LNCaP clone FGC (cell line): ENCODE measurements at places on chromosomes 12 and 14.

DNA sequence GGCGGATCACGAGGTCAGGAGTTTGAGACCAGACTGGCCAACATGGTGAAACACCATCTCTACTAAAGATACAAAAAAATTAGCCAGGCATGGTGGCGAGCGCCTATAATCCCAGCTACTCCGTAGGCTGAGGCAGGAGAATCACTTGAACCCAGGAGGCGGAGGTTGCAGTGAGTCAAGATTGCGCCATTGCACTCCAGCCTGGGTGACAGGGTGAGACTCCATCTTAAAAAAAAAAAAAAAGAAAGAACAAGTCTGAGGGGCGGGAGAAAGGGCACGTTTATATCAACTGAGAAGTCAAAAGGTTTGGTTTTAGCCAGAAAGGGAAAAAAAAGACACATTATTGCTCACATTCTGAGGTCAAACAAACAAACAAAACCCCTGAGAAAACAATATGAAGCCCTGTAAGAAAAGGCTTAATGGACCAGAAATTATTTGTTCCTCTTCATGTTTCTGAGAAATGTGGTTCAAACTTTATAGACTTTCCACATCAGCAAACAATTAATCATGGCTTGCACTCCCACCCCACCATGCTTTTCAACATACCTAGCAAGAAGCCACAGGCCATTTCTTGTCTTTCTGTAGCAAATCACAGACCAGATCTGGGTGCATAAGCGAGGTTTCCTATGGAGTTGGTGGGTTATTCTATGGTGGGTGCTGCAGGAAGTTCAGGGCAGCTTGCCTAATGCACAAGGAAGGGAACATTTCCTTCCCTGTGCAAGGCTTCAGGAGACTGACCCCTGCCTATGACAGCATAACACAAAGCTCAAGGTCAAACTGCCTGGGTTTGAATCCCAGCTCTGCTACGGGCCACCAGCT is 80.1 kb downstream of the SSPN start:
- DNase-seq: no peak

GRCh38 chr12:27852742-27853141 is 72.7 kb upstream of the MANSC4 start:
- no peak for DNase-seq

GRCh38 chr12:41418586-41418985 is 230.5 kb downstream of the PDZRN4 start:
- DNase-seq: no peak

- no peak for DNase-seq
These were observed 22.3 kb downstream of the NOS1 start for GRCh38 chr12:117339104-117339503.

DNA sequence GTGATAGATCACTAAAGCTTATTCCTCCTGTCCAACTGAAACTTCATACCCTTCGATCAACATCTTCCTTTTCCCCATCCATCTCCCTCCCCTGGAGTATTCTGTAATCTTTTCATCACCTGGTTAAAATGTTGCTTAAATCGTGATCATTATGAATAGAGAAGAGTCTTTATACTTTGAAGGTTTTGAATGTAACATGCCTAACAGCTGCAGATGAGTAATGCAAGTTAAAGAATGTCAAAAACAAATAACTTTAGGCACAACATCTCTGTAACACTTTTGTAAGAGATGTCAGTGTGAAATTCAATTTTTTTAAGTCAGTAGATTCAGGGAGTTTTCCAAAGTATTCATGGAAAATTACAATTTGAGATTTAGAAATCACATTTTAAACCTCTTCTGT is 25.0 kb downstream of the RXYLT1 start:
- DNase-seq: no peak

- no peak for DNase-seq
These were observed 20.4 kb downstream of the DLK1 start for GRCh38 chr14:100747021-100747586.

DNA sequence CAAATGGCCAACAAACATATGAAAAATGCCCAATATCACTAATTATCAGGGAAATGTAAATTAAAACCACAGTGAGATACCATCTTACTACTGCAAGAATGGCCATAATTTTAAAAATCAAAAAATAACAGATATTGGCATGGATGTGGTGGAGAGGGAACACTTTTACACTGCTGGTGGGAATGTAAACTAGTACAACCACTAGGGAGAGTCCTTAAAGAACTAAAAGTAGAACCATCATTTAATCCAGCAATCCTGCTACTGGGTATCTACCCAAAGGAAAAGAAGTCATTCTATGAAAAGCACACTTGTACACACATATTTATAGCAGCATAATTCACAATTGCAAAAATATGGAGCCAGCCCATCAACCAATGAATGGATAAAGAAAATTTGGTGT is 459.7 kb downstream of the GXYLT1 start:
- no peak for DNase-seq

DNA sequence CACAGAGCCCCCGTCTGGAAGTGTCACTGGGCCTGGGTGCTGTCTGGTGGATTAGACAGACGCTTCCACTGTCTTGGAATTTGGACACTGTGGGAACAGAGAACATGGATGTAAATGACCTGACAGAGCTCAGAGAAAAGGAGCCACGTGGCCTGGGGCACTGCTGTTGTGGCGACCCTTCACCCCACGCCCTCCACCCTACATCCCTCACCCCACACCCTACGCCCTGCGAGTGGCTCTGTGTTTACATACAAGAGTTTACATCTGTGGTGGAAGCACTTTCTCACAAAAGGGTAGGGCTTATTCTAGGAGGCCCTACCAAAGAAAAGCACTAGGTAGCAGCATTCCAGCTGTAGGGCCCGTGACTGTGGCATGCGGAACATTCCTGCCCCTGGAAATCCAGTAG is 47.7 kb downstream of the B4GALNT3 start:
- DNase-seq: no peak

DNA sequence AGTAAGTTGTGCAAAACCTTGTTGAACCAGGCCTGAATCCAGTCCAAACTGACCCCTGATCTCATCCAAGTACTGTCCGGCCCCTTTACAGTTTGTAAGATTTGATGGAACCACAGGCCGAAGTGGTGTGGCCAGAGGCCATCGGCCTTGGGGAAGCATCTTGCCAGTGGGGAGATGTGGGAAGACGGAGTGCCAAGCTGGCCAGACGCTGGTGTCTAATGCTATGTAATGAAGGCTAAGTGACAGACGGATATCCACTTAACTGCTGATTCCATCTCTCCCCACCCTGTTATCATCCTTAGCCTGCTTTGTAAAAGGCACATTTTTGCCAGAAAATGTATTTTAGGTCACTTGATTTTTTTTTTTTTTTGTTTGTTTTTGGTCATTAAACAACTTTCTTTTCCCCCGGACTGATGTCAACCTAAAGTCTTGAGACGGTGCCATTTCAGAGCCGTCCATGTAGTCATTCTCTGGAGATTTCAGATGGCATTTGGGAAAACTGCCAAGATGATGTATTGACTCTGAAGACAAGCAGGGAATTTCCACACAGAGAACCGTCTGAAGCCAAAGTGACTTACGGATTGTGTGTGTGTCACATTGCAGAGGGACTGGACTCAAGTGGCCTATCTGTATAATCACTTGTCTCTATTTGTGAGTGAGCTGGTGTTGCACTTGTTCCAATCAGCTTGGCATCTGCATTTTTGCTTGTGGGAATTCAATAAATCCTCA is 86.5 kb upstream of the MANSC4 start:
- peak; percentile 33 for DNase-seq

GRCh38 chr14:49052521-49052920 is 533.7 kb downstream of the RPS29 start:
- no peak for DNase-seq
